ENCODE measurements at places on chromosomes 5 and 9. TPM values are rescaled to one million over a fixed set of nuclear protein-coding genes. Genes with fewer than 3 reads are reported as not detected.

- no peak overlapping the region for H3K27ac ChIP-seq
- peaks cover 13% of the 10 kb centered on the region for H3K27me3 ChIP-seq
- no peak for DNase-seq
- H3K4me1 ChIP-seq = no peaks in the 10 kb centered on the region
- no peak overlapping the region for H3K4me3 ChIP-seq
These were observed 6.5 kb upstream of the INSL6 start for GRCh38 chr9:5191985-5192384.

- peaks cover 8% of the 10 kb centered on the region for H3K4me1 ChIP-seq
- H3K27ac ChIP-seq = no peak overlapping the region
- no peak for DNase-seq
- no peaks in the 10 kb centered on the region for H3K36me3 ChIP-seq
- no peak overlapping the region for H3K4me3 ChIP-seq
These were observed 16.4 kb upstream of the UBTD2 start for GRCh38 chr5:172299916-172300439.

- H3K27ac ChIP-seq = no peak overlapping the region
- no peaks in the 10 kb centered on the region for H3K36me3 ChIP-seq
- H3K4me3 ChIP-seq = no peak overlapping the region
- H3K4me1 ChIP-seq = no peaks in the 10 kb centered on the region
- peaks cover 6% of the 10 kb centered on the region for H3K27me3 ChIP-seq
These were observed 316.7 kb upstream of the TLE4 start for GRCh38 chr9:79254900-79255650.

DNA sequence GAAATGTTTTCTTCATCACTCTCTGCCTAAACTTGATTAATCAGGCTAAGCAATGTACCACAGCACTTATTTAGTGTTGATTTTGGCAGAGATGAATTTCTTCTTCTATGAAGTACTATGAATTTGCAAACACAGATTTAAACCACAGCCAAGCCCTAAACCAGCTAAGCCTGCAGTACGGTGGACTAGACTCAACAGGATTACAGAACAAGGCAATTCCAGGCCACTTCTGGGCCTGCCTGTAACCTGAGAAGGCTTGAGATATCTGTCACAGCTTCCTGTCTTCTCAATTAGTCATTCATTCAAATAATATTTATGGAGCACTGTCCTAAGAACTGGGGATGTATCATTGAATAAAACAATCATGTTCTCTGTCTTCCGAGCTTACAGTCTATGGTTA is 32.4 kb upstream of the CAST start:
- H3K36me3 ChIP-seq = peaks cover 13% of the 10 kb centered on the region
- peak overlapping the region; percentile 16 for H3K4me3 ChIP-seq
- H3K27me3 ChIP-seq = no peaks in the 10 kb centered on the region

DNA sequence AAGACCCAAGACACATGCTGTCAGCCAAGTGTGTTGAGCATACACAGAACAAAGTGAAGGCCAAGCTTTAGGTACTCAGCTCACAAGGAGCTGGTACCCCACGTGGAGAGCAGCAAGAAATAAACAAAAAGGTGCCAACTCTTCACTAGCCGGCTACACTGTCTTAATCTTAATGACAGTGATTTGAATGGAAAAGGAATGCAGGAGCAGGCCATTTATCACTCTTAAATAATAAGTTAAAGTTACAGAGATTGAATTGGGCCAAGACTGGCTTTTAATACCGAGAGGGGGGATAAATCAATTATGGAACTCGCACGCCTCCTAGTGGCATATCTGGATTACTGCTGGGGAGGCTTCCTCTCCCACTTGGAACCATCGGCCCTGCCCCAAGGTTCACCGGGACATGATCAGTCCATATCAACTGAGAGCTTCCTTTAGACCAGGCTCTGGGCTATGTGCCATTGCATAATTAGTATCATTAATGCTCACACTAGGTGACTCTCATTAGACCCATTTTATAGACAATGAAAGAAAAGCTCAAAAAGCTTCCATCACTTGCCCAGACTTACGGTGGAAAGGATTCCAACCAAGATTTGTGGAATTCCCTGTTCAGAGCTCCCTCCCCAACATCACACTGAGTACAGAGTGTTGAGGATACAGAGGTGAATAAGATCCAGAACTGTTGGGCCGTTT is 94.0 kb downstream of the ACTL7B start:
- DNase-seq = peak; percentile 49
- H3K27me3 ChIP-seq = peaks cover 30% of the 10 kb centered on the region
- H3K27ac ChIP-seq = no peak overlapping the region
- H3K4me3 ChIP-seq = no peak overlapping the region

DNA sequence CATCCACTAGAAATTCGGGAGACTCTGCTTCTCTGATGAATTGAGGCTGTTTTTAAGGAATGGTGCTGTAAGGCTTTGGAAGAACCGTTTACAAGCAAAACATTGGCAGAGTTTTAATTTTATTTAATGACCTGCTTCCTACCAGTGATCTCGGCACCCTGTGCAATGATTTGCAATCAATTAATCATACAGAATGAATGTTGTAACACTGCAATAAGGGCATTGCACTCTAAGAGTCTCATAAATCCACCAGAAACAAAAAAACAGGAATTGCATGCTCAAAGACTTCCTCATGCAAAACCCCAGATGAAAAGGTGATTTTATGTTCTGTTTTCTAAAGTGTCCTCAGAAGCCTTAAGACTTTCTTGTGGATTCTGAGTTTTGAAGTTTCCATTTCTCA is 295.7 kb downstream of the ARHGEF28 start:
- no peaks in the 10 kb centered on the region for H3K27me3 ChIP-seq
- no peaks in the 10 kb centered on the region for H3K4me1 ChIP-seq
- no peak overlapping the region for H3K27ac ChIP-seq
- H3K36me3 ChIP-seq = peaks cover 72% of the 10 kb centered on the region
- DNase-seq = no peak

DNA sequence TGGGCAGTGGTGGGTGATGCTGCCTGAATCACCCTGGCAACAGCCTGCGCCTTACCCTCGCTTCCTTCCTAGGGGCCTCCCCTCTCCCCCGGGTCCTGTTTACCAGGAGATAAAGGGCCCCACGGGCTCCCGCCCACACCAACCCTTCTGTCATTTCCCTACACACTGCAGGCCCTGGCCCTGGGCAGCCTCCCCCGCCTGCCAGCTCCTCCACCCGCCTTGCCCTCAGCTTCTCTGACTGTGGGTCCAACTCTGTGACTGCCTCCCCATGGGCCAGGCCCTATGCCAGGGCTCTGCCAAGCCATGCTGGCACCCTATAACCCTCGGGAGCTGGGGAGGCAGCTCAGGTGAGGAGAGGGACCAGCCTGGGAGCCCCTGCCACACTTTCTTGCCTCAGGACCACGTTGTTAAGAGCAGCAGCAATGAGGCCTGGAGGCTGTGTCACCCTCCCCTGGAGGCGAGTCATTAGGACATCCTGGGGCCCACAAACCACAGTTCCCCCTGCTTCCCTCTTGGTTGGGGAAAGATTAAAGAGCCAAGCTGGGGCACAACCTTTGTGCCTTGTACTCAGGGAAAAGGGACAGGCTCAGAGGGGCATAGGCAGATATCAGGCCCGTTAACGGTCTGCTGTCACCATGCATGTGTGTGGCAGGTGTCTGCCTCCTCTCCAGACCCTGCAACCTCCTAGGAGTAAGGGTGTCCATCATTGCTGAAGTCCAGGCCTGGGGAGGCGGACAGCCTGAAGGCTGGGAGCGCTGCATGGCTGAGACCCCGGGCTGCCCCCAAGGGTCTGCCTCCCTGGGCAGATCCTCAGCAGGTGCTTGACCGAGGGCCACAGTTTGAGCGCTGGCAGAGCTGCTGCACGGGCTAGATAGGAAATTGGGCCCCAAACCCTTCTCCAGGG is 2.8 kb downstream of the MGAT4B start:
- peaks cover 26% of the 10 kb centered on the region for H3K4me1 ChIP-seq
- H3K36me3 ChIP-seq = peaks cover 95% of the 10 kb centered on the region
- H3K27ac ChIP-seq = peak overlapping the region; percentile 93
- no peak for DNase-seq
- no peaks in the 10 kb centered on the region for H3K27me3 ChIP-seq

GRCh38 chr5:112084149-112084548 is 327.2 kb upstream of the NREP start:
- no peaks in the 10 kb centered on the region for H3K27me3 ChIP-seq
- DNase-seq = no peak
- H3K4me1 ChIP-seq = no peaks in the 10 kb centered on the region
- no peak overlapping the region for H3K4me3 ChIP-seq

GRCh38 chr5:33072296-33072695 is 361.2 kb downstream of the NPR3 start:
- DNase-seq = no peak
- no peaks in the 10 kb centered on the region for H3K4me1 ChIP-seq
- H3K27me3 ChIP-seq = no peaks in the 10 kb centered on the region

DNA sequence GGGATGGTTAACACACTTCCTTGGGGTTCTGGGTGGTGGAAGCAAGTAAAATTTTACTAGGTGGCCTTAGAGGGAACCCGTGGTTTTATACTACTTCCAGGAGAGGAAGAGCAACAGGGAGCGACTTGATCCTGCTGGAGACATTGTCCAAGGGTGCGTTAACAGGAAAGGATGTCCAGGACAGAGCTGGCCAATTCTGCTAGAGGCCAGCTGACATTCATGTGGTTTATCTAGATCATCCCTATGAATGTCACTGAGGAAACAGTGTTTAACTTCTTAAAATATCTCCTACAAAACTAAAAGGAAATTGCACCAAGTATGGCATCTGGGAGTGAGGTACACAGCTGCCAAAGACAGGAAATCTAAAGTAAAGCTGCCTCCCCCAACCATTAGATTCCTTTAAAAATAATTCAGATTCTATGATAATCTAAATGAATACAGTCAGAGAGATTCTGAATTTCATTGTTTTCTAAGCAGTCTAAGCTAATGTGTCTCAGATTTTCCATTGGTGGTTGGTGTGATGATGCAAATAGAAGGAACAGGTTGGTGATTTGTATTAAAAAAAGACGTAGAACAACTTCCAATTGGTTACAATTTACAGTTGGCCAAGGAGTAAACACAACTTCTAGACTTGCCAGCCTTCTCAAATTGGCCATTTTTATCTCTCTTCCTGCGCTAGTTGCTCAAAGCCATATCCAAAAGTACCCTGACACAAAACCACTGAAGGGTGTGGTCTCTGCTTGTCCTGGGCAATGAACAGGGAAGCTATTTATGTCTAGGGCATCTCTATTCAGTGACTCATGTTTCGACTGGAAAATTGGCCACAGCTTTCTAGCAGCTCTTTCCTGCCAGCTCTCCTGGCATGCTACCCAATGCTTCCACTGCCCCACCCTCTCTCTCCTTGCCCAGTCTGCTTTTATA is 574.7 kb upstream of the MEF2C start:
- peak overlapping the region; percentile 11 for H3K4me3 ChIP-seq
- H3K27ac ChIP-seq = peak overlapping the region; percentile 94
- peaks cover 5% of the 10 kb centered on the region for H3K36me3 ChIP-seq
- no peaks in the 10 kb centered on the region for H3K27me3 ChIP-seq
- peaks cover 36% of the 10 kb centered on the region for H3K4me1 ChIP-seq
- peak; percentile 77 for DNase-seq

DNA sequence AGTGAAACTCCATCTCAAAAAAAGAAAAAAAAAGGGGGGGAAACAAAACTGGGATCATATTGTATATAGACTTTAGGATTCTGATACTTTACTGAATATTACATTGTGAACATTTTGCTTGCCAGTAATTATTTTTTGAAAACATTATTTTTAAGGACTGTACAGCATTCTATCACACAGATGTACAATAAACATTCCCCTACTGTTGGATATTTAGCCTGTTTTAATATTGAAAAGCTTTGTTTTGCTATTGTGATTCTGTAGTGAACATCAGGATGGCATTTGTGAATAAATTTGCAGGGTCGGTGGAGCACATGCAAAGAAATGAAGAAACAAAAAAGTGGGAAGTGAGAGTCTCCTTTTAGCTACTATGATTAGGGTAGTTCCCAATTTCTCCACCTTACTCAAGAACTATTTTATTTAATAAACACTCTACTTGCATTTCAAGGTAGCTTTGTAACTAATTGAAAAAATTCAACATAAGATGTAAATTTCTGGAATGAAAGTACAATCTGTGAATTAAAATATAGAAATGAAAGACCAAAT is 18.7 kb downstream of the RASGRF2 start:
- H3K4me3 ChIP-seq = no peak overlapping the region
- no peak overlapping the region for H3K27ac ChIP-seq
- DNase-seq = no peak
- no peaks in the 10 kb centered on the region for H3K36me3 ChIP-seq
- no peaks in the 10 kb centered on the region for H3K27me3 ChIP-seq

DNA sequence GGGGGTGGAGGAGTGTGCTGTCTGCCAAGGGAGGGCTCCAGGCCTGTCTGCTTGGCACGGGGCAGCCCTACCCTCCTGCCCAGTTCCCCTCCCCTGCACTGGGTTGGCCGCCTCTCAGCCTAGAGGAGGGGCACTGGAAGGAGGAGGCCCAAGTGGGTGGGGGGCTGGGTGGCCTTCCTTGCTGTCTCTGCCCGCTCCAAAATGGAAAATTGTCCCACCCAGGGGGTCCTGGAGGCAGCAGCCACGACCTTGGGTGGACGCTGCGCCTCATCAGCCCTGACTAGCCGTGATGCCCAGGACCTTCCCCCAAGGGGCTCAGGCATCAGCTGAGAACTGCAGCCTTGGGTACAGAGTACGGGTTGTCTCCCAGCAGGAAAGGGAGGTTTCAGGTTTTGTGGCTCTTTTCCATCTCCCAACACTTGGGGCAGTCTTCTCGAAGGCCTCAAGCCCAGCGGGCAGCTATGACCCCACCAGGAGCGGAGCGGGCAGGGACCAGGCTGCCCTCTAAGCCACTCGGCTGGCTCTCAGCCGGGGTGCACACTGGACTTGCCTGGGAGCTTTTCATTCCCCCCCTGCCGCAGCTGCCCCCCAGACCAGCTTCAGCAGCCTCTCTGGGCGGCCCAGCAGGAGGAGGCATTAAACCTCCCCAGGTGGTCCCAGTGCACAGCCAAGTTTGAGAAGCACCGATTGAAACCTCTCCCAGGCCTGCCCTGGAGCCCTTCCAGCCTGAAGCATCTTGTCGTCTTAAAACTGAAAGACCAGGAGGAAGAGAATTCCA is 20.6 kb downstream of the NTNG2 start:
- no peak overlapping the region for H3K27ac ChIP-seq
- peaks cover 6% of the 10 kb centered on the region for H3K4me1 ChIP-seq
- no peaks in the 10 kb centered on the region for H3K36me3 ChIP-seq
- H3K4me3 ChIP-seq = no peak overlapping the region
- peaks cover 92% of the 10 kb centered on the region for H3K27me3 ChIP-seq

The GFI1B gene
- total RNA-seq = not detected

The OR13C2 gene
- not detected for total RNA-seq

The MEIKIN gene
- total RNA-seq = not detected

The SEMA6A gene
- 53.3 TPM for total RNA-seq

The LHX3 gene
- not detected for total RNA-seq

The BTNL8 gene
- total RNA-seq = not detected

The RLN1 gene
- total RNA-seq = not detected

The TNFSF15 gene
- 7.5 TPM for total RNA-seq

The PCDHB6 gene
- not detected for total RNA-seq
